ENCODE measurements at places on chromosomes 1 and 21.

DNA sequence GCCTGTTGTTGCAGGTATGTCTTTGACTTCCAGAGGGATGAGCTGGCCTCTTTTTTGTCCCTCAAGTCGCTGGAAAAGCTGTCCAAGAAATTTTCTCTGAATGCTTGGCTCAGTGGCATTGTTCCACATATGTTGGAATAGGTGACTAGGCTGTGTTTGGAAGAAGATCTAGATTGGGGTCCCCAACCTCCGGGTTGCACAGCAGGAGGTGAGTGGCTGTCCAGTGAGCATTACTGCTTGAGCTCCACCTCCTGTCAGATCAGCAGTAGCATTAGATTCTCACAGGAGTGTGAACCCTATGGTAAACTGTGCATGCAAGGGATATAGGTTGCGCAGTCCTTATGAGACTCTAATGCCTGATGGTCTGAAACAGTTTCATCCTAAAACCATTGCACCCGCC lies 18.1 kb downstream of the BACH1 start:
- no peak for DNase-seq

DNA sequence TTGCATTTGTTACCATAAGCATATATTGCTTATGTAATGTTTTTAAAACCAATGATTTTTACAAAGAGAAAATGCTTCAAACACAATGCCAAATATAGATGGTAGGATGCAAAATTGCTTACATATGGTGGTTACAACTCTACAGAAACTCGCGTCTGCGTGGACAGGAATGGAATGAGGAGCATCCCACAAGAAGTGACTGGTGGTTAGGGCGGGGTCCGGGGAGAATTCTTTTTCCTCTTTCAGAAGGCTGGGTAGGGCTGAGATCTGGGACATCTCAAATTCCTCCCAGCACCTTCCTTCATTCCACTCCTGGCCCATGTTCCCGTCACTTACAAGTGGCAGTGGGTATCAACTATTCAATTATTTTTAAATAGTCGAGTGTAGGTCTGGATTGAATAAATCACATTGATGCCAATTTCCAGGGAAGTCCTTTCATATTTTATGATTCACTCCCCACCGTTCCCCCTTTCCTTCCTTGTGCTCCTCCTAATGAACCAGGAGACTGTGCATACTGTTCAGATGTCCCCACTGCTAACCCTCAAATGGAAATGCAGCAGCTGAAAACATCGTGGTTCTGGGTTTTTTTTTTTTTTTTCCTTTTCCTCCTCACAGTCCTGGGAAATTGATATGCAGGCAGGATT lies 174.5 kb upstream of the POU3F1 start:
- peak; percentile 12 for DNase-seq

DNA sequence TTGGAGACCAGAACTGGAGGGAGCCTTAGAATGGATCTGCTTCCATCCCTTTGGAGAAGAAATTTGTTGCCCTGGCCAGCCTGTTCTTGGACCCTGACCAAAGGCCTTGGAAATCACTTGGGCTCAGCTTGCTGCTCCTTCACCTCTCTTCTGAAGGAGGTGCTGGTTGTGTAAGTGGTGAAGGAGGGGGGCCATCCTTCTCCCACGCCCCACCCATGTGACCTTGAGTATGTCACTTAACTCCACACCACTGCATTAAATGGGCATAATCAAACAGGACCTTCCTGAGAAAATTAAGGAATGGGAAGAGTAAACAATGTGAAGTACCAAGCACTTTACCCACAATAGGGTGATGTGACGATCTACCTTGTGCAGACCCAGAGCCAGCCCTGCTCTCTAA lies 68.3 kb upstream of the GJB5 start:
- no peak for DNase-seq

DNA sequence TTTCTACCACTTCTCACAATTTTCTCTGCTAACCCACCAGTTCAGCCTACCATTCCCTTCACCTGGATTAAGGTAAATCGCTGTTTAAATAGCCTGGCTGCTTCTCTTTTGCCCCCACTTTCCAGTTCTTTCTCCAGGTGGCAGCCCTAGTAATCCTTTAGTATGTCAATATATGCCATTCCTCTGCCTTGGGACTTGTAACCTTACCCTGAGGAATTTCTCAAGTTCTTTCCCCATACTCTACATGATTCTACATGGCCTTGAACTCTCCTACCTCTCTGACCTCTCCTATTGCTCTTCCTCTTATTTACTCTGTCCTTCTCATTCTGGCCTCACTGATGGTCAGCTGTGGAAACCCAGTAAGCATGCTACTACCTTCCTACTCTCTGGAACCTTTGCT lies 546.0 kb downstream of the PLA2G4A start:
- DNase-seq: no peak

DNA sequence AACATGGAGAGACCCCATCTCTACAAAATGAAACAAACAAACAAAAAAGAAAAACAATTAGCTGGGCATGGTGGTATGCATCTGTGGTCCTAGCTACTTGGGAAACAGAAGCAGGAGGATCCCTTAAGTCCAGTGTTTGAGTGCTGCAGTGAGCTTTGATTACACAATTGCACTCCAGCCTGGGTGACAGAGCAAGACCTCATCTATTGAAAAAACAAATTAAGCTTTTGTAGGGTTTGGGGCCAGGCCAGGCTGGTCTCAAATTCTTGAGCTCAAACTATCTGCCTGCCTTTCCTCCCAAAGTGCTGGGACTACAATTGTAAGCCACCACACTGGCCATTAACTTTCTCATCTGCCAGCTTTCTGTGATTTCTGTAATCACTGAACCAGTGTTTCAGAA lies 27.2 kb downstream of the NIPAL3 start:
- DNase-seq: no peak

- DNase-seq: no peak
These were observed 1.6 kb upstream of the PDXK start for GRCh38 chr21:43717166-43717853.

GRCh38 chr1:16293538-16293937 lies 56.6 kb upstream of the CPLANE2 start:
- DNase-seq: no peak

GRCh38 chr21:34962136-34962535 lies 87.0 kb downstream of the RUNX1 start:
- DNase-seq: no peak

GRCh38 chr21:34915364-34915841 lies 133.7 kb downstream of the RUNX1 start:
- no peak for DNase-seq

DNA sequence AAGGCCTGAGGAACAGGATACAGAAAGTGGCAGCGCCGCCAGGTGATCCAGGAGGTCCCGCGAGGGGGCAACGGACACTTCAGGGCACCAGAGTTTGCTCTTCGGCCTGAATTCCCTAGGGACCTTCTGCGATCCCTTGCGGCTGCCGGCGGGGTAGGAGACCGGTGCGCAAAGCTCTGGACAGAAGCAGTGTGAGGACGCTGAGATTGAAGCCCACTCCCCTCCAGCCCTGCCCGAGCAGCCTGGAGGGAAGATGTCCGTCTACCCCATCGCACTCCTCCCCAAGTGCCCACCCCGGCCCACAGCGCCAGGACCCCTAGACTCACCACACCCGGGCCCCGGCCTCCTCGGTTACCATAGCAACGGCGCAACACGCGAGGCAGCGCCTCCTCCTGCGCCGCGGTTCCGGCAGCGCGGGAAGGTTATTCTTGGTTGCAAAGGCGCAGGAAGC lies at the start of gene ANKRD45:
Gene ANKRD45 (minus strand): TSS at position 361 of the 451 bp plus-strand sequence. CDS start 10,433 bp downstream, outside the sequence.
- DNase-seq: peak; percentile 29

DNA sequence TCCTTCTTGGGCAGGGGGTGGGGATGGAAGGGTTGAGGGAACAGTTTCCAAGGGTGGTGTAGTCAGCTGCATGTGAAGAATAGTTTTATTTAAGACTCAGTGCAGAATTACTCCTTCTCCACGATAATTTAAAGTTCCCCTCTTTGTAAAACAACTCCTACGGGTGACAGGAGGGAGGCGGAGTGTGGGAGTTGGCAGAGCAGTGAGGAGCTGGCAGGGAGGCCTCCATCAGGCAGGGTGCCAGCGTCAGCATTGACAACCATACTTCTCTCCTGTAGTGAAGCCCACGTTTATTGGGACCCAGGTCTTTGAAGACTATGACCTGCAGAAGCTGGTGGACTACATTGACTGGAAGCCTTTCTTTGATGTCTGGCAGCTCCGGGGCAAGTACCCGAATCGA lies 93.8 kb downstream of the MTR start:
- no peak for DNase-seq

- DNase-seq: no peak
These were observed 9.2 kb downstream of the AGPAT3 start for GRCh38 chr21:43874085-43874805.

DNA sequence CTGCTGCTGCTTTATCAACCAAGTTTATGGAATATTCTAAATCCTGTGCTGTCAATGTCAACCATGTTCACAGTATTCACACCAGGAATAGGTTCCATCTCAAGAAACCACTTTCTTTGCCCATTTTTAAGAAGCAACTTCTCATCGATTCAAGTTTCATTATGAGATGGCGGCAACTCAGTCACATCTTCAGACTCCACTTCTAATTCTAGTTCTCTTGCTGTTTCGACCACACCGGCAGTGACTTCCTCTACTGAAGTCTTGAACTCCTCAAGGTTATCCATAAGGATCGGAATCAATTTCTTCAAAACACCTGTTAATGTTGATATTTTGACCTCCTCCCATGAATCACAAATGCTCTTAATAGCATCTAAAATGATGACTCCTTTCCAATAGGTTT lies 39.7 kb upstream of the IFNLR1 start:
- no peak for DNase-seq

- peak; percentile 60 for DNase-seq
These were observed 22.9 kb downstream of the TSHB start for GRCh38 chr1:115052454-115053083.

GRCh38 chr1:160629286-160630210 lies 17.3 kb downstream of the SLAMF1 start:
- DNase-seq: no peak

DNA sequence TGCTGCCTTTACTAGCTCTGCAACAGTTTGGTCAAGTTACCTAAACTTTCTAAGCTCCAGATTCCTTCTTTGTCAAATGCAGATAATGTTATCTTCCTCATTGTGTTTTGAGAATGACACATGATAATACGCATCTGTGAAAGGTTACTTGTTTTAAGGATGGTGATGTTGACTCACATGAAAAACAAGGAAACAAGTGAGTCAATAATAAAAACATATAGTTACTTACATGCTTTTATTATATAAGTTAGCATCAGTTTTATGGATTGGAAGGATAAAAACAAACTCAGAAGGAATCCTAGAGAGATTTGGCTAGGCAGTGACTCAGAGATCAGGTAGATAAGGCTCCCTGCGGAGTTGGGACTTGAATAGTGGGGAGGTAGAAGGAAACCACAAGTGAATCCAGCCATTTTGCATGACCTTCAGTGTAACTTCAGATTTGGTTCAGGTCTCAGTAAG lies 144.6 kb downstream of the LMO4 start:
- DNase-seq: no peak

DNA sequence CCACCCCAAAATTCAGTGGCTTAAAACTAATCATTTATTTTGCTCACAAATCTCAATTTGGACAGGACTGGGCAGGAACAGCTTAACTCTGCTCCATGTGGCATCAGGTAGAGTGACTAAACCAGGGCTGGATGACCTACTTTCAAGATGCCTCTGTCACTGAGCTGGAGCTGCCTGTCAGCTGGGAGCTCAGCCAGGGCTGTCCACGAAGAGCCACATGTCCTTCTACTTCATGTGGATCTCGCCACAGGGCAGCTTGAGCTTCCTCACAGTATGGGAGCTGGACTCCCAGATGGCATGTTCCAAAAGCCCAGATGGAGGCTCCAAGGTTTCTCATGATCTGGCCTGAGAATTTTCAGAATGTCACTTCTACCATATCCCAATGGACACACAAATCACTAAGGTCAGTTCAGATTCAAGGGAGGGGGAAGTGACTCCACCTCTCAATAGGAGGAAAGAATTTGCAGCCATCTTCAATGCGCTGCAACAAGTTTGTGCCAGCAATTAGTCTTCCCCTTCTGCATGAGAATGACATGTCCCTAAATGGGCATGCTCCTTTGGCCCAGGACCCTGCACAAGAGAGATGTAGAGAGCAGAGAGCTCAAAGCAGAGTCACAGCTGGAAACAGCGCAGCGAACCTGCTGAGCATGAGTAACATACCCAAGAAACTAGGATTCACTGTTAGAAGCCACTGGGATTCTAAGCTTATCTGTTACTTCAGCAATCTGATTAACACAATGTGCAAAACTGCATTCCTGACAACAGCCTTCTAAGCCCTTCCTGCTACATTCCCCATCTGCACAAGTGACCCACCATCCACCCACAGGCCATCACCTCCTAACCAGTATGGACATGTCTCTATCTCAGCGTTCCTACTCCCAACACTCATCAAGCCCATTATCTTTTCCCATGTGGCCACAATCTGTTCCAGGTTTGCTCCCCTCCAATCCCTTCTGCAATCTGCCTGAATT lies 17.0 kb downstream of the HLCS start:
- DNase-seq: no peak

DNA sequence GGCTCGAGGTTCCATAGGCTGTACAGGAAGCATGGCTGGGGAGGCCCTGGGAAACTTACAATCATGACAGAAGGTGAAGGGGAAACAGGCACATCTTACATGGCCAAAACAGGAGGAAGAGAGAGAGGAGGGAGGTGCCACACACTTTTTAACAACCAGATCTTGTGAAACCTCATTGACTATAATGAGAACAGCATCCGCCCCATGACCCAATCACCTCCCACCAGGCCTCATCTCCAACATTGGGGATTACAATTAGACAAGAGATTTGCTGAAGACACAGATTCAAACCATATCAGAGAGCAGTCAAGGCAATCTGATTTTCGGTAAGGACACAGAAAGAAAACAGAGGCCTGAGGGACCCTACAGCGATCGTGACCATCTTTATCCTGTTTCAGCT lies 41.7 kb downstream of the TNFRSF9 start:
- no peak for DNase-seq

DNA sequence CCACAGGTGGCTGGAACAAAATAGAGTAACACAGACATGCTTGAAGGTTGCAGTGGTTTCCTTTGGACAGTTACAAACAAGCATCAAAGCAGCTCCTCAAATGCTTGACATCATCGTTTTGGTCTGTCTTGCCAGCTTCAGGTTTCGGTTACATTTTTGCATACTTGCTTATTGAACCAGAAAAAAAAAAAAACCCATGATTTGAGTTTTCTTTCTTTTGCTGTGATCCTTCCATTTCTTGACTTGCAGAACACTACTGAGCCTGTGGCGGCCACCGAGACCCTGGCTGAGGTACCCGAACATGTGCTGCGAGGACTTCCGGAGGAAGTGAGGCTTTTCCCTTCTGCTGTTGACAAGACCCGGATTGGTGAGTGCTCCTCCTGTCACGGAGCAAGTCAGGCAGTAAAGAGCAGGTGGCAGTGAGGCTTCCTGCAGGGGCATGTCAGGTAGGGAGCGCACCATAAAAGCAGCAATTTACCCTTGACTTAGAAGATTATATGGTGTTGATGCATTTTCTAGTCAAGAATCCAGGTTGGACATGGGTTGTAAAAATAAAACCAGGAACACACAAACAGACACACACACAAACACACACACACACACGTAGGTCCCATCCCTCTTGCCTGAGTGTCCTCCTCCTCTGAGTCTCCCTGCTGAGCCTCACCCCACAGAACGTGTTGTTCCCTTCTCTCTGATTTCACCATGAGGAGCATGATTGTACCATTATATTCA lies 30.9 kb downstream of the PRDM2 start:
- no peak for DNase-seq

- peak; percentile 96 for DNase-seq
These were observed 43.4 kb upstream of the PIGV start for GRCh38 chr1:26744075-26744959.

- peak; percentile 25 for DNase-seq
These were observed 128.6 kb downstream of the LHX4 start for GRCh38 chr1:180358649-180359048.

GRCh38 chr1:88873737-88874349 lies 17.5 kb downstream of the GTF2B start:
- no peak for DNase-seq
